Endothelial cell (in vitro differentiated cells): ENCODE measurements at places on chromosomes 1 and 21. TPM values are rescaled to one million over a fixed set of nuclear protein-coding genes. Genes with fewer than 3 reads are reported as not detected.

GRCh38 chr1:59845091-59845490, 30.3 kb downstream of the HOOK1 start:
- DNase-seq, result no peak

DNA sequence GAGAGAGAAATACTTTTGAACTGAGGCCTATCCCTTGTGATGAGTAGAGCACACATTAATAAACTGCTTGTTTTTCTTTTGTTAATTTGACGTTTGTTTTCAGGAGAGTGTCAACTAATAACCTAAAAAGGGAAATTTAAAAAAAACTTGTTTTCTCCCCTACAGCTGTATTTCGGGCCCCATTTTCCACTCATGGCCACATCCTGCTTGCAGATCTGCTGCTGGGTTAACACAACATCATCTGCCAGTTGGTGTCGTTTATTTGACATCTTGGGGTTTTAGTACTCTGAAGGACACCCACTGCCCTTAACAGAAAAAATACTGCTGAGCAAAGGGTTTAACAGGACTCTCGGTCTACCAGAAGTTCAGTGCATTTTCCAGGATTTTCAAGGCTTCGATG, 848 bp upstream of the PYHIN1 start:
- DNase-seq, result no peak

GRCh38 chr1:197902131-197902453, 338 bp upstream of the C1orf53 start:
- no peak for DNase-seq

DNA sequence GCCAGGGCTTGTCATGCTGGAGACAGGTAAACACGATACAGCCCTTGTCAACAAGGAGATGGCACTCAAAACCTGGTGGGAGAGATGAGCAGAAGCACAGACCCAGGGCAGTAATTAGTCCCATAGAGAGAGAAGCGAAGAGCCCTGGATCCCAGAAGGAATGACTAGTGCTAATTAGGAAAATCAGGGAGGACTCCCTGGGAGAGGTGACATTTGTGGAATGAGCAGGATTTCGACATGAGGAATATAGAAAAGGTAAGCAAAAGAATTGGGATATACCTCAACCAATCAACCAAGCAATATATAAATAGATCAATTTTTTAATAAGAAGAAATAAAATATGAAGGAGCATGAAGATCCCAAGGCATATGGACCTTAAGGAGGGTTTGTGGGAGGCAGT, 98.5 kb upstream of the GJB5 start:
- no peak for DNase-seq

GRCh38 chr21:41008974-41009373, 159.0 kb upstream of the BACE2 start:
- DNase-seq, result no peak

CFHR4 gene
- 0.87 TPM for total RNA-seq

- DNase-seq, result no peak
Observed at GRCh38 chr1:238061967-238062613, 171.4 kb upstream of the ZP4 start.

DNA sequence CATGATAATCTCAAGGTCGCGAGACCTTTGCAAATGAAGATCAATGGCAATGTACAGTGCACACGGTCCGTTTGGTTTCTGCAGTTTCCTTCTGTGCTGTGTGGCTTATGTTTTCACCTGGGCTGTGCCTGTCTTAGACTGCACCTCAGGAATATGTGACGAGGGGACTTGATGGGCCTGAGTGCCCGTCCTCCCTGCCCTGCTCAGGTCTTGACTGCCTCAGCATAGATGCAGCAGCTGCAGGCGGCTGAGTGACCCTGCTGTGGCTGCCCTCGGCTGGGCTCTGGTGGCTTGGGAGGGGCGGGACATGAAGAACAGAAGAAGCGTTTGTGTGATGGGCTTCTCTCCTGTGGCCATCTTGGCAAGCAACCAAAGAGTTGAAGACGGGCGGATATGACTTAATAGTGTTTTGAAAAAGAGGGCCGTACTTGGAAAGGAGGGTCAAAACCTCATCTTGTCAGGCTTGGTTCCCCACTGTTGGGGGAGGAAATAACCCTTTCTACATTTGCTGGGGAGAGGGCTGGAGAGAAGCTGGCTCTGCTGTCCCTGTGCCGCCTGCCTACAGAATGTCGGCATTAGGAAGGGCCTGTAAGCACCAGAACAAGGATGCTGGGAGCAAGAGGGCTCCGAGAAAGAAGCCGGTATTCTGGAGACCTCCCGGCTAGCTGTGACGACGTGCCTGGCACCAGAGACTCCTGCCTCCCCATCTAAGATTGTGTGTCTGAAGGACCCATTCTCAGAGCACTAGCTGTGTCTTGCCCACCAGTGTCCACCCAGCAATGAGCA, 7.1 kb downstream of the MYBPHL start:
- no peak for DNase-seq

- DNase-seq, result no peak
Observed at GRCh38 chr1:217876896-217877295, 245.8 kb downstream of the SPATA17 start.

DNA sequence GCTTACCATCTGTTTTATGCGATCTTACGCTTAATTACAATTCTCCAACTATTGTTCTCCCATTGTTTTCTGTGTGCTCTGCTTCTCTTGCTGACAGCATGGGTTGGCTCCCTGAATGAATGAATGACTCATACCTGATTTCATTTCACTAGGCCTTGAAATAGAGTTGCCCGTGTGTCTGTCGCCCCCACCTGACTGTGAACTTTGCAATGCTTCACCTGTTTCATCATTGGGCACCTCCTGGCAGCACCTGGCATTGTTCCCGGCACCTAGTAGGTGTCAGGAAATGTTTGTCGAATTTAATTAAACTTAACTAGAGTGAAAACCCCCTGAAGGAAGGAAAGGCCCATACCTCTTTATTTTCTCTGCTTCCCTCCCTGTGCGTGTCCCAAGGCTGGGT, 120.5 kb upstream of the KLHDC7A start:
- no peak for DNase-seq

DNA sequence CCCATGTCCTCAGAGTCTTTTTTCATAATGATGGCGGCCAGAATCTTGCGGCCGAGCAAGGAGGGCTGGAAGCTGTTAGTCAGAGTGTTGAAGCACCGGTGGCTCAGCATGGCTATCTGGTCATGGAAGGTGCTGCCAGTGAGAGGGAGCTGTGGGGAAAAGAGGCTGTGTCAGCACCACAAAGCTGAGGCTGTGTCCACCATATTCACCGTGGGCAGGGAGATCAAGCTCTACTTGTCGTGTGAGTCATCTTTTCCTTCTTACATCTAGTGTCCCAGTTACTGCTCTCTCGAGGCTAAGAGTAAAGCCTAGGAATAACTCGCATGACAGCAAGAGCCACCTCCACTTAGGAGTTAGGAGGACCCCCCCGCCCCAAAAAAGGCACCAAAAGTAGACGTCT, 18.2 kb downstream of the ADAR start:
- DNase-seq, result no peak

- no peak for DNase-seq
Observed at GRCh38 chr1:39489567-39490239, 1.7 kb upstream of the BMP8A start.

GRCh38 chr1:47921935-47922415, 75.2 kb downstream of the TRABD2B start:
- no peak for DNase-seq

DNA sequence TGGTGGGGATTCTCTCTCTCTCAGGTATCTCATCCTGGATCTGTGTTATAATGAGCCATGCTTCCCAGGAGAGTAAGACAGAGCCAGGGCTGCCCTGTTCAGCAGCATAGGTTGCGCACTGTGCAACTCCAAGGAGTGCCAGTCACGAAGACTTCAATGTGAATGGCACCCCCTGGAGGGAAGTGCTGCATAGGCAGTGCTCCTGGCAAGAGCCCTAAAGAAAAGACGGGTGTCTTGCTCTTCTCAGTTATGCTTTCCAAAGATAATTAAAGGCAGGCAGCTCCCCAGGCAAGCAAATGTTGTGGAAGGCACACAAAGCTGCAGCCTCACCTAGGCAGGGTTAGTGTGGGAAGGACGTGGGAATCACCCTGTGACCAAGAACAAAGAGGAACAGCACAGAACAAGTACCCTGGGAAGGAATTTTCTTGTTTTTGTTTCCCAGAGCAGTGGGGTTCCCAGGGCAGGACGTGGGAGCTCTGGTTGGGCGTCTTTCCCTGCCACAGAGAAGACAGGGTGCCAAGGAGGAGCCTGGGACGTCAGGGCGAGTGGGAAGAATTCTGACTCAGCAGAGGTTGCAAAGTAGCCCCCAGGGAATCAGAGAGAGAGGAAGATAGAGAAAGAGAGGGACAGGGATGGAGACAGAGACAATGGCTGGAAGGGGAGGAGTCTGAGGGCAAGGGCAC, 120.9 kb downstream of the KCNN3 start:
- no peak for DNase-seq

ATP1A2 gene
- total RNA-seq, result 0.49 TPM

- no peak for DNase-seq
Observed at GRCh38 chr1:110816945-110817344, 56.0 kb upstream of the CD53 start.

CD5L gene
- not detected for total RNA-seq

GRCh38 chr1:86913399-86913895, 479 bp downstream of the SELENOF start:
- DNase-seq, result peak; percentile 11

GRCh38 chr1:225418059-225418458, 9.8 kb downstream of the LBR start:
- no peak for DNase-seq

- no peak for DNase-seq
Observed at GRCh38 chr1:159959451-159959850, 5.4 kb upstream of the SLAMF9 start.

GRCh38 chr1:211517006-211517405, 25.0 kb upstream of the RD3 start:
- DNase-seq, result no peak

GRCh38 chr1:217029281-217030157, 306.3 kb upstream of the ESRRG start:
- DNase-seq, result no peak

GRCh38 chr21:29499734-29500343, 201.1 kb downstream of the BACH1 start:
- peak; percentile 10 for DNase-seq

C8A gene
- total RNA-seq, result not detected

GRCh38 chr1:244256086-244256676, 195.5 kb downstream of the ADSS2 start:
- DNase-seq, result no peak

L1TD1 gene
- total RNA-seq, result 50.1 TPM

ITPKB gene
- 144 TPM for total RNA-seq

GRCh38 chr1:3363756-3364155, 90.7 kb upstream of the ARHGEF16 start:
- no peak for DNase-seq

DNA sequence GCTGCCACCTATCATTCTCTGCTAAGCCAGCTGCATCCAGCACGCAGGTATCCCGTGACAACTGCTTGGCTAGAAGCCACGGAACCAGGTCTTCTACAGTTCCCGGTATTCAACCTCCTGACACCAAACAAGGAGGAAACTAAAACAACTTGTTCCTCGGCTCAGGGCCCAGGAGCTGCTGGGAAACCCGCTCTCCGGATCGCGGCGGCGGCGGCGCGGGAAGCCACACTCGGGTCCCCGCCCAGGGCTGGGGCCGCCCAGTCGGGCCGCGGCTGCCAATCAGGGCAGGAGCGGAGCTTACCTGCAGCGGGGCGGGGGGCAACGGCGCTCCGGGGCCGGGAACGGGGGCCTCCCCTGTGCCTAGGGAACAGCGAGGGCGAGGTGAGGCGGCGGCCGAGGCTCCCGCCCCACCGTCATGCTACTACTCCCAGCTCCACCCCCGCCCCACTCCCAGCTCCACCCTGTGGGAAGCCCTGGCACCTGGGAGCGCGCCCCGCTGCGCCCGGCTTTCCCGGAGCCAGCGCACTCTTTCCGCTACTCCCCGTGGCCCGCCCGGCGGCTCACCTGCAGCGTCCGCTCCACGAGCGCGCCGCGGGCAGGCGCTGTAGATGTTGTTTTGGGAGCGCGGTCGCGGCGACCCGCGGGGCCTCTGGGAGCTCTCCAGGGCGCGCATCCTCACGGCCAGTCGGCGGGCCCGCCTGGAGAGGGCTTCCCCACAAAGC, 12.1 kb downstream of the IL24 start:
- DNase-seq, result peak; percentile 57

- DNase-seq, result no peak
Observed at GRCh38 chr1:178493301-178493741, 3.4 kb downstream of the CLEC20A start.

DAB1 gene
- total RNA-seq, result 19.1 TPM

GRCh38 chr21:46322351-46323226, 1.1 kb downstream of the C21orf58 start:
- DNase-seq, result peak; percentile 27

ATAD3C gene
- 2.9 TPM for total RNA-seq

GRCh38 chr1:50611675-50612074, 188.4 kb upstream of the DMRTA2 start:
- no peak for DNase-seq

DNA sequence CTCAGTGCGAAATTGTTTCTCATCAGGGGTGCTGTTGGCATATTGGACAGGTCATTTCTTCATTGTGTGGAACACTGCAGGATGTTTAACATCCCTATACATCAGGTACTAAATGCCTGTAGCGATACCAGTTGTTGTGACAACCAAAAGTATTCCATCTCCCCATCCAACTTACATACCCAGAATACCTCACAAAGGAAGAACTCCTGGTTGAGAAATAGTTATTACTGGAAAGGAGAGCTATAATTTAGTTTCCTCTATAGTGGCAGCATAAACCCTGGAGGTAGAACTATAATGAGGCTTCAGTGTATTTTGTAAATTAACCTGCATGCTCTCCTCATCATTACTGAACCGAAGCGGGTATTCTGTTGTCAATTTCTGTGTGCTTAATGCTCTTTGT, 45.1 kb downstream of the IVNS1ABP start:
- DNase-seq, result no peak

HORMAD1 gene
- total RNA-seq, result not detected

GRCh38 chr1:238226810-238227209, 336.1 kb upstream of the ZP4 start:
- DNase-seq, result no peak

- DNase-seq, result no peak
Observed at GRCh38 chr1:156476501-156477298, 23.9 kb downstream of the MEF2D start.

SLC1A7 gene
- total RNA-seq, result not detected

DNA sequence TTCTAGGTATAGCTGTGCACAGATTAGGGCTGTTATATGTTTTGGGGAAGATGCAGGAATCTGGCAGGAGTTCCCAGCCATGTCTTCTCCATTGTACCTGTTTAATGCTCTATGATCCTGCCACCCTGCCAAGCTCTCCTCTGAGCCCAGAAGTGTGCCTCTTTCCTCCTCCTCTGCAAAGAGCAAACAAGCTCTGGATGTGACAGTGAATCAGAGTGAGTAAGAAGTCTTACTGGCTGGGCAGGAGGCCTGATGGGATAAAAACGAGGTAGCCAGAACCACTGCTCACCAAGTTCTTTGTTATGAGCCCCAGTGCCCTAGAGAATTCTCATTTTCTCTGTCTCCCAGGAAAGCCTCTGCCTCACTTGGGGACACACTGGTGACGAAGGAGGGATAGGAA, 69.0 kb downstream of the BRINP2 start:
- no peak for DNase-seq

GRCh38 chr1:114040273-114041015, 61.2 kb downstream of the OLFML3 start:
- no peak for DNase-seq
